ENCODE measurements at places on chromosomes 5 and 9.

DNA sequence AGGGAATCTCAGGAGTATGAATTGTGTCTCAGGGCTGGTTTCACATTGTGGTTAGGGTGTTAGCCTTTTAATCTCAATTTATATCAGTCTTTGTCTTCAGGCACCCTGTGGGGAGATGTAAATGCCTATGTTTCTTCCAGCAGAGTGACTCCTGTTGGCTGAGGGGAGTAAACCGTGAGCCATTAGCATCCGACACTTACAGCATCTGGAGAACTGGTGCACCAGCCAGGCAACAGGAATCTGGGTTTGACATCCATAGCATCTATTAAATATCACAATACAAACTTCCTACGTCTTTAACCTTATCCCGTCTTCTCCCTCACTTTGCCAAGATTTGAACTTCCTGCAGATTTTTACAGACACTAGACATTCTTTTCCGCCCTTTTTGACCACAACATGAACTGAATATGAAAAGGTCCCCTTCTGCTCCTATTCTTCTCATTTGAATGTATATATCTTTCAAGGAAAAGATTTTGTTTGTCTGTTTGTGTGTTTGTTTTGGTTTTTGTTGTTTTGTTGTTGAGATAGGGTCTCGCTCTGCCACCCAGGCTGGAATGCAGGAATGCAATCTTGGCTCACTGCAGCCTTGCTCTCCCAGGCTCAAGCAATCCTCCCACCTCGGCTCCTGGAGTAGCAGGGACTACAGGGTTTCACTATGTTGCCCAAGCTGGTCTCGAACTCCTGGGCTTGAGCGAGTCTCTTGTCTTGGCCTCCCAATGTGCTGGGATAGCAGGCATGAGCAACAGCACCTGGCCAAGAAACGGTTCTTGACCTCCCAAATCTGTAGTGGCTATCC is 626.2 kb downstream of the TLR4 start:
- DNase-seq: no peak

DNA sequence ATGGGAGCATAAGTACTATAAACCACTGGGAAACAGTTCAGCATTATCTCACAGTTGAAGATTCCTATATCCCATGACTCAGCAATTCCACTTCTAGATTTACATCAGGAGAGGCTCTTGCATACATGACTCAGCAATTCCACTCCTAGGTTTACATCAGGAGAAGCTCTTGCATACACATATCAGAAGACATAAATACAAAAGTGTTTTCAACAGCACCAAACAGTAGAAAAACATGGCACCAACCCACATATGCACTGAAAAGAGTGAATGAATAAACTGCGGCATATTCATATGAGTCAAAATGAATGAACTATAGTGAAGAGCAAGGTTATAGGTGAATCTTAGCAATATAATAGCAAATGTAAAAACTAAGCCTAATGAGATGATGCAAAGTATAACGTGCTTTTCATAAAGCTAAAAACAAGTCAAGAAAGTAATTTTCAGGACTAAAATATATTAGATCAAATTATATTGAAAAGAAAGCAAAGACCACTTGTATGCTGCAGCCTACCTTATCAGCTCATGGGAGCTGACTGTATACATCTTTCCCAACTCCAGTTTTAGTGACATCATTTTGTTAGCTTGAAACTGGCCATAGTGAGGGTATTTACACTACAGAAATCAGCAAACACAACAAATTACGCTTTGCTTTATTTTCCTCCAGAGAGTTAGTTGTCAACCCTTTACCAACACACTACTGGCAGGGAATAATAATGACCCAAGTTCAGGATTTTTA is 95.8 kb downstream of the ANKRD18B start:
- peak; percentile 40 for DNase-seq

DNA sequence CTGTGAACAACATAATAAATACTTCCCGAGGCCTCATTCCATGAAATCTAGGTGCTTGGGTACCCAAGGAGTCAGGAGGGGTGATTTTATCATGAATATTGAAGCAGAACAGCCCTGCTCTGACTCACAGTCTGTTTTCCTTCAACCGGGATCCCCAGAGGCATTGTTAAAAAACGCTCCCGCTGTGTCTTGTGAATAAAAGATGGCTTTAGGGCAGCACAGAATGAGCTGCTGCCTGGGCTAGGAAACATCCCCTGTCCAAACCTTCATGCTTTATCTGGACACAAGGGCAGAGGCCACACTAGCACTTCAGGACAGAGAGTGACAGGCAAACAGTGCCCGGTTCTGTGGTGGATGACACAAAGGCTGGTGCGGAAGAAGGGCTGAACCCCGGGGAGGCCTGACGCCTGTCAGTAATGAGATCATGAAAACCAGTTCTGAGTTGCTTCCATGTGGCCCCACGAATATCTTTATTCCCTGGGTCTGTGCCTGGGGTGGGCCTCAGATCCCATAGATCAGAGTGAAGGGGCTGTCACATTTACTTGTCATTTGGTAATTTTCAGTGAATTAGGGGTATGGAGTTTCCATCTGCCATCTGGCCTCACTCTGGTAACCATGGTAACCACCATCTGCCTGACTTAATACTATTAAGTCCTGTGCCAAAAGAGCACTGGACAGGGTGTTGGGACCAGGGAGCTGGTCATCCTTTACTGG is 2.6 kb downstream of the IGFBPL1 start:
- no peak for DNase-seq

DNA sequence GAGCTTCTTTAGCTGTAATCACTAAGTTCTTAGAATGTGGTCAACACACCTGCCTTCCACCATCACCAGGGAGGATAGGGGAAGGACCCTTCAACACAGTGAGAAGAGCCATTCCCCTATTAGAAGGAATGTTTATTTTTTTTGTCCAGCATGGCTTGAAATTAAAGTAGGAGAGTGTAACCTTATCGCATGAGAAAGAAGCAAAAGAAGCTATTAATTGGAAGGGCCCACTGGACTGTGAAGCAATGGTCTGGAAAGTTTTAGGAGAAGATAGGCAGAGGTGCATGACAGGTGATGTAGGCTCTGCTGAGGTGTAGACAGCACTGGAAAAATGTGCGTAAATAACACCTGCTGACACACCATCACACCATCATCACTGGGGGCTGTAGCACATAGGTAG is 1526.0 kb downstream of the MAT2B start:
- no peak for DNase-seq

GRCh38 chr9:35753466-35753865 is 610 bp downstream of the MSMP start:
- DNase-seq: no peak

DNA sequence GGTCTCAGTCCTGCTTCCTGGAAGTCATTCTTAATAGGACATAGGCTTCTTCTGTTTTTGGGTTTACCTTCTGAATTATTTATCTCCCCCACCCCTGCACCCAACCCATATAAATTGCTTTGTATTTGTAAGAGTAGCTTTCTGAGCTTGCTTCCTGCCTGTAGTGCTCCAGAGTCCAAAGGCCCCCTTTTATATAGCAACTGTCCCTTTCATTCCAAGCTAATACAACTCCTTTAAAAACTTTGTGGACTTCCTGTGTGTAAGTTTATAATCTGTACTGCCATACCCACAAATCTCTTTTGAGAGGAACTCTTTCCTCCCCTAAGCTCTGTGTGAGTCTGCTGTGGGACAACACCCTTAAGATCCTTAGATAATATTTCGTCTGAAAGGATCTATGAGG is 7.8 kb downstream of the JAK2 start:
- no peak for DNase-seq

GRCh38 chr5:6745706-6746222 is 32.5 kb downstream of the TENT4A start:
- DNase-seq: peak; percentile 33

- DNase-seq: peak; percentile 31
These were observed 87.5 kb upstream of the SSBP2 start for GRCh38 chr5:81838307-81838906.

GRCh38 chr9:79885093-79885857 is 313.5 kb downstream of the TLE4 start:
- no peak for DNase-seq

GRCh38 chr9:81680506-81680905 is 8.8 kb downstream of the TLE1 start:
- no peak for DNase-seq
